SW480 (cell line): ENCODE measurements at places on chromosomes 2 and 18.

GRCh38 chr2:120536141-120536540 lies 190.2 kb downstream of the INHBB start:
- DNase-seq = no peak

- DNase-seq = peak; percentile 86
Measured at GRCh38 chr2:54545702-54546450, 89.7 kb downstream of the SPTBN1 start.

- DNase-seq = no peak
Measured at GRCh38 chr2:28232295-28232694, 160.4 kb upstream of the FOSL2 start.

DNA sequence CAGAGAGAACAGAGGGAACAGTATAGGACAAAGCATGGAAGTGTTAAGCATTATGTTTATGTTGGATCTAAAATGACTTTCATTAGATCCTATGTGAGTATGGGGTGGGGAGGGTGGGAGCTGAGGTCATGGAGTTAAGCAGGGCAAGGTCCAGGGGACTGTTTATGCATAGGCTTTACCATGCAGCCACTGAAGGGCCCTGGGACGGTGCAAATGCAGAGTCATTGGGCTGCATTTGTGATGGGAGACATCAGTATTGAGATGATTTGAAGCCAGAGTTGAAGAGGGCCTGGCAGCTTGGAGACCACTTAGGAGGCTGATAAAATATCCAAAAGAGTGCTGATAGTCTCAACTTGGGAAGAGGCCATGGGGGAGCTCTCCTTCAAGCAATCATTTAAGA lies 22.7 kb downstream of the IL1RL2 start:
- DNase-seq = no peak

DNA sequence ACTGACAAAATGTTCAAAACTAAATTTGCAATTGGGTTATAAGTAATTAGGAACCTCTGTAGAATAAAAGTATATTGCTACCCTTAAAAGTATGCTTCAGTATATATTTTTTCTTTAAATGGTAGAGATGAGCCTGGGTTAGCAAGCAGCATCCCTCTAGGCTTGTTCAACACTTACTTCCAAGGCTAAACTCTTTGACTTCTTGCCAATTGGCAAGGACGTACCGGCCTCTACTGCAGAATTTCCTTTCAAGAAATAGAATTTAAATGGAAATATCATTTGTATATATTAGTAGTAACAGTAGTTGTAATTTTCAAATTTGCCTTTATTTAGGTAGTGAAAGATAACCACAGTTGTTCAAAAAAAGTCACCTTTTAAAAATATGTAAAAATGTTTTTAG lies 105.1 kb upstream of the SLC38A11 start:
- DNase-seq = no peak

DNA sequence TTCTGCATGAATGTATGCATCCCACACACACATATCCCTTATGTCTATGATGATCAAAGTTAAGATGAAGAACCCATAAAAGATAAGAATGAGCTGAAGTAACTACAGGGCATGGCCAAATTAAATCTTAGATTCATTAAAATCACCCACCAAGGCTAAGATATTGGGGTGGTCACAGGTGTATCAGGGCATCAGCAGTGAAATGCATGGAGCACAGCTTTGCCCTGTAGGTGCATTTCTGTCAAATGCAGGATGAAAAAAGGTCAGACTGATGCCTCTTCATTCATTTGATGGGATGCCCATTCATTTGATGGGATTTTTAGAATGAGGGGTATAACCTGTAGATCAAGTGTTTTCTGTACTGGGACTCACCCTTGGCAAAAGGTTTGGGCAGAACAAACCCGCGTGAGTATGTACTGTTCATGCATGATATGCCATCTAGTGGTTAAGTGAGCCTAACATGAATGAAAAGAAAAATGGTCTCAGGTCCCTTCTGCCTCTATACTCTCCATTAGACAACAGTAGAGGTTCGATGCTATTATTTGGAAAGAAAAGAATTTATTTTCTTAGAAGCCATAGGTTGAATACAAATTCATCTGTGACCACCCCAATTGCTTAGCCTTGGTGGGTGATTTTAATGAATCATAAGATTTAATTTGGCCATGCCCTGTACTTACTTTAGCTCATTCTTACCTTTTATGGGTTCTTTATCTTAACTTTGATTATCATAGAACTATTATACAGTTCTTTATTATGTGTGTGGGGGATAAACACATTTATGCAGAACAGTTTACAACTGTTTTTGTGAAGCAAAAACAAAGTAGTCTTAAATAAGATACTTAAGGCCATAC lies 43.2 kb upstream of the NOSTRIN start:
- DNase-seq = peak; percentile 58

- no peak for DNase-seq
Measured at GRCh38 chr2:41123341-41123740, 671.5 kb upstream of the SLC8A1 start.

DNA sequence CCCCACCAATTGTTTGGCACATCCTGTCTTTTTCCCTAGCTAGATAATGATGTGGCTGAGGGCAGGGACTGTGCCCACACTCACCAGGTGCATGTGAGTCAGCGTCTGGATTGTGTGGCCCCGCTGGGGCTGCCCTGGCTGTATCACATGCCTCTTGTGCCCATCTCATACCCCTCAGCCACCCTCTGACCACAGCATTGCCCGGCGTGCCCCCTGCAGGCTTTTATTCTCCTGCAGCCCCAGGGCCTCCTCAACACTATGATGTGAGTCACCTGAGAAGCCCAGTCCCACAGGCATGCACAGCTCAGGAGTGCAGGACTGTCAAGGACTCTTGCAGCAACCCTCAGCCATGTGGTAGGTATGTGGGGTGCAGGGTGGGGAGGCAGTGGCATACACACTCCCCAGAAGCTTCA lies 14.8 kb upstream of the STEAP3 start:
- DNase-seq = peak; percentile 94

DNA sequence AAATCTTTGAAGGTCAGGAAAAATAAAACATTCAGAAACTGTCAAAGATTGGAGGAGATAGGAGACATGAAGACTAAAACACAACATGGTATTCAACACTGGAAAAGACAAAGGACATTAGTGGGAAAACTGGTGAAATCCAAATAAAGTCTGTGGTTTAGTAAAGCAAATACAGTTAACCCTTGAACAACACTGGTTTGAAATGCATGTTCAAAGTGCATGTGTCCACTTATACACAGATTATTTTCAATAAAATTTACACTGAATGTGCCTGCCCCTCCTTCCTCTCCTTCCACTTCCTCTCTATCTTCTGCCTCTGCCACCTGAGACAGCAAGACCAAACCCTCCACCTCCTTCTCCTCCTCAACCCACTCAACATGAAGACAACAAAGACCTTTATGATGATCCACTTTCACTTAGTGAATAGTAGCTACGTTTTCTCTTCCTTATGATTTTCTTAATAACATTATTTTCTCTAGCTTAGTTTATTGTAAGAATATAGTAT lies 14.5 kb downstream of the OLA1 start:
- DNase-seq = no peak
